ENCODE measurements at places on chromosomes 12 and 14. TPM values are rescaled to one million over a fixed set of nuclear protein-coding genes. Genes with fewer than 3 reads are reported as not detected.

KIF26A gene
- 2.0 TPM for total RNA-seq

CISTR gene
- not detected for total RNA-seq

NTS gene
- not detected for total RNA-seq

ETV6 gene
- total RNA-seq = 58.4 TPM

RGS6 gene
- total RNA-seq = 1.4 TPM

PZP gene
- total RNA-seq = not detected

INHBC gene
- not detected for total RNA-seq

GRCh38 chr12:8696442-8697090, 1.2 kb upstream of the RIMKLB start:
- DNase-seq = no peak

- DNase-seq = no peak
Observed at GRCh38 chr14:67926821-67927220, 107.2 kb downstream of the RAD51B start.

DNA sequence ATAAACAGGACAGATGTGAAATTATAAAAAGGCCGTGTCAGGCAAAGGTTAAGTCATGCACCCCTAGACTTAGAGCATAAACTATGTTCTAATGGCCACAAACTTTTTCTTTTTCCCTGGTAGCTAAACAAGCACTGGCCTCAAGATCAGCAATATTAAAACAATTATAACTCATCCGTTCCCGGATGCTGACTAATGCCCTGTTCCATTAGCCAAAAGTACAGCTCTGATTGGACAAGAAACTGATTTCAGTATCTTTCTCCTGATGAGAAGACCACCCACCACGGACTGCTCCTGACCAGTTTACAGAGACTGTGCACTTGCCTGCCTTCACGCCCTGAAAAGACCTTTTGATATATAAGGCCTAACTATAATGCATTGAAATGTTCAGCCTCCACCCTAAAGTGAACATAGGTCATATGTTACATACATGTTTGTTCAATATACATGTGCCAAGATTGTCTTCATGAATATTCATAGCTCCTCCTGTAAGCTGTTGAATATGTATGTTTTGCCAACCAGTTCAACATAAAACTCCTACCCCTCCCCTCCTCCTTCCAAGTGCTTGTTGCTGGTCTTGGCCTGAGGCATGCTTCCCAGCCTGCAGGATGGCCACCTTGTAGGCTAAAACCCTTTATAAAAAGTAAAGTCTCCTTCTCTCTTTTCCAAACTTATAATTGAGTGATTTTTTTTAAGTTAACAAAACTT, 162.0 kb downstream of the IPO8 start:
- DNase-seq = no peak

GRCh38 chr14:53450871-53451270, 297.7 kb upstream of the DDHD1 start:
- no peak for DNase-seq

DNA sequence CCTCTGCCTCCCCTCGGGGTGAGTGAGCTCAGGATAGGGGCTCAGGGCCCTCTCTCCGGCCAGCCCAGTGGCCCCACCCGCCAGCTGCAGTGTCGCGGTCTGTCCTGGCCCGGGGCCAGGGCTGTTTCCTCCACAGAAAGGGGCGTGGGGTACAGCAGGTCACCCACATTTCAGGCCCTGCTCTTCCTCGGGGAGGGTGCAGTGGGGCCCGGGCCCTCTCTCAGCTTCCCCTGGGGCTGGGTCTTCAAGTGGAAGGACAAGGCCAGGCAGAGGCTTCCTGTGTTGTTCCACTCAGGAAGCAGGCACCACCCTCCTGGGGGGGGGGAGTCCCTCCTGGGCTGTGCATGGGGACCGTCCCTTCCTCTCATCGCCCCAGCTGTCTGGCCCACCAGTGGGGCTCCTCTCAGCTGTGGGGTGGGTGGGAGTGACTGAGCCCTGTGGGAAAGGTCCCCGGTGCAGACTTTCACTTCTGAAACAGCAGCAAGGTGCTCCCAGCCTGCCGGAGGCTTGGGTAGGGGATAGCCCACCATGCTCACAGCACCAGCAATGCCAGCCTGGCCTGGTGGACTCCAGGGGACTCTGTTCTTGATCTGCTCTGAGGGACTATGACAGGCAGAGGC, 3.7 kb downstream of the GPR132 start:
- DNase-seq = no peak

DNA sequence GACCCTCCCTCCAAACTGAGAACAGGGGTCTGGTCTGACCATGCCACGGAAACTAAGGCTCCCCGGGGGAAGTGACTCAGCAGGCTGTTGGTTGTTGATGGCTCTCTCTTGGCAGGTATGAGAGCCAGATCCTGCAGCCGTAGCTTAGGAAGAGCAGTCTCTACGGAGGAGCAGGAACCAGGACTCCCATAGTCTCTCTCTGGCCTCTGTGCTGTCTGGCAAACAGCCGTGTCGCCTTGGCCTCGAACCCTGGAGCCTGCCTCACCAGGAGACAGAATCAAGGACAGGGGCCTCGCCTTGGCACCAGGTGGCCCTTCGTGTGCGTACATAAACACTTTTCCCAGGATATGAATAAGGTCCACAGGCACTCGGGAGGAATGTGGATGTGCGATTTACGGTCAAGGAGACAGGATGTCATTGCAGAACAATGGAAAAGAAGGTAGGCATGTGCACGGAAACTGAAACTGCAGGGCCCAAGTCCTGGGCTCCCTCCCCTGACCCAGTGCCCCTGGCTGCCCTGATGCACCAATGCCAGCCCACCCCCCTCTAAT, 7.9 kb downstream of the VWF start:
- DNase-seq = no peak

DNA sequence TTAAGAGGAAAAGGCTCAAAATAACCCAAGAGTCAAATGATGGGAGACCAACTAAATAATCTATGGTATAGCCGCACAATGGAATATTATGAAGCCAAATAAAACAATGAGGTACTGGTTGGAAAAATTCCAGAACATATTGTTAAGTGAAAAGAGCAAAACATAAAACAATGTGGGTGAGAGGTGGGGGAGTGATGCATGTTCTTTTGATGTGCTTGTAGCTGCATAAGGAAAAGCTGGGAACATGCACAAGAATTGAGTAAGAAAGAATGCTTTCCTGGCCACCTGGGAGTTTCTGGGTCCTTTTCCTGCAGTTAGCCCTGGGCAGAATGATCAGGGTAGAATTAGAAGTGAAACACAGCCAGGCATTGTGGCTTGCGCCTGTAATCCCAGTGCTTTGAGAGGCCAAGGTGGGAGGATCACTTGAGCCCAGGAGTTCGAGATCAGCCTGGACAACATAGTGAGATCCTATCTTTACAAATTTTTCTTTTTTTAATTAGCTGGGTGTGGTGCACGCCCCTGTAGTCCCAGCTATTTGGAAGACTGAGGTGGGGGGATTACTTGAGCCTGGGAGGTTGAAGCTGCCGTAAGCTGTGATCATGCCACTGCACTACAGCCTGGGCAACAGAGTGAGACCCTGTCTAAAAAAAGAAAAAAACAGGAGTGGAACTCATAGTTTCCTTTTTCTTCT, 7.9 kb downstream of the ABCB9 start:
- DNase-seq = no peak

- DNase-seq = no peak
Observed at GRCh38 chr12:118334939-118335567, 37.7 kb downstream of the TAOK3 start.

DNA sequence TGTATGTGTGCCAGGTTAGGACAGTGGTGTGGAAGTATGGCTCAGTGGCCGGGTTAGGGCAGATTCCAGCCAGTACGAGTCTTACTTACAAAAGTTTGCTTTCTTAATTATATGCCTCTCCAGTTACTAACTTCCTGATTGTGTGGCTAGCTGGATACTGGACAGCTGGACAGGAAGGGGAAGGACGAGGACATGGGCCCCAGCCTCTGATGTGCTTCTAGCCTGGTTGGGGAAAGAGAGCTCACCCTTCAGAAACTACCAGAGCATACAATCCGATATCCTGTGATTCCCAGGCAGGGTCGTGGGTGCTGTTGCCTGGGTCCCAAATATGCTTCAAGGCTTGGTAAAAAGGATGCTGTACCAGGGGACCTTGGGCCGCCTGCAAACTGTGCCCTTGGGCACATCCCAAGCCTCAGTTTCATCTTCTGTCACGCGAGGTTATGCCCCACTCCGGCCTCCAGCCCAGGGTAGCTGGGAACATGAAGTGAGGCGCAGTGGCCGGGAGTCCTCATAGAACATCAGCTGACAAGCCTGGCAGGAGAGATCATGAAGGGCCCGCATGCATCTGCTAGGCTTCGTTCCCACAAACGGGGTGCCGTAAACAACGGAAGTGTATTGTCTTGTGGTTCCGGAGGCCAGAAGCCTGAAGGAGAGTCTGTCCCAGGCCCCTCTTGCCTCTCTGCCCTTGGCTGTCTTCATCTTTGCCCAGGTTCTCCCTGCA, 23.2 kb upstream of the RIN3 start:
- no peak for DNase-seq

GRCh38 chr14:65501328-65501727, 88.8 kb downstream of the FUT8 start:
- no peak for DNase-seq

GRCh38 chr14:99884834-99885648, 91.8 kb downstream of the EML1 start:
- DNase-seq = no peak

- no peak for DNase-seq
Observed at GRCh38 chr14:24065408-24065807, 6.0 kb upstream of the CPNE6 start.

- DNase-seq = no peak
Observed at GRCh38 chr14:79706382-79706781, 504.9 kb downstream of the DIO2 start.

GRCh38 chr12:122022393-122023338, 982 bp downstream of the BCL7A start:
- DNase-seq = no peak

- no peak for DNase-seq
Observed at GRCh38 chr12:93616584-93617101, 44.2 kb downstream of the SOCS2 start.

- no peak for DNase-seq
Observed at GRCh38 chr14:38253676-38254075, 2.2 kb downstream of the CLEC14A start.

GRCh38 chr12:42669553-42669952, 80.0 kb upstream of the PRICKLE1 start:
- DNase-seq = no peak

- no peak for DNase-seq
Observed at GRCh38 chr12:27178723-27179399, 65.2 kb upstream of the STK38L start.

- DNase-seq = no peak
Observed at GRCh38 chr14:37143475-37143874, 28.9 kb downstream of the SLC25A21 start.
